Activated naive CD4-positive, alpha-beta T cell treated with Interleukin-2 at 50 U/mL for 16 hours (primary cell): ENCODE measurements at places on chromosomes 6 and 20.

DNA sequence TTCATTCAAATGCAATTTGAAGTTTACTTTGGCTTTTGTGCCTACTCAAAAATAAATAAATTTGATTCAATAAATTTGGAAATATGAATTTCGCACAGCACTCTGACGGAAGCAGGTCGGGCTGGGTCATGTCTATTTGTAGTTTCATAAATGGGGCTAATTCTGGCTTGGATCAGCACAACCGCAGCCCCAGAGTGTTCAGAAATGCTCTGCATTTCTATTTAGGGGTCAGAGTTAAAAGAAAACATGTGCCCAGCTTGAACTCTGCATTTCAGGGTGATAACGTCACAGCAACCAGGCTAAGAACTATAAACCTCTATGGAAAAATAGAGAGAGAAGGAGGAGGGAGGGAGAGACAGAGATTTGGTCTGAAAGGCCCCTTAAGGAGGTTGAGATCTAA lies 480.9 kb upstream of the NOX3 start:
- DNase-seq, result no peak

- DNase-seq, result no peak
These were observed 113.0 kb downstream of the PLEKHG1 start for GRCh38 chr6:150712505-150713252.

DNA sequence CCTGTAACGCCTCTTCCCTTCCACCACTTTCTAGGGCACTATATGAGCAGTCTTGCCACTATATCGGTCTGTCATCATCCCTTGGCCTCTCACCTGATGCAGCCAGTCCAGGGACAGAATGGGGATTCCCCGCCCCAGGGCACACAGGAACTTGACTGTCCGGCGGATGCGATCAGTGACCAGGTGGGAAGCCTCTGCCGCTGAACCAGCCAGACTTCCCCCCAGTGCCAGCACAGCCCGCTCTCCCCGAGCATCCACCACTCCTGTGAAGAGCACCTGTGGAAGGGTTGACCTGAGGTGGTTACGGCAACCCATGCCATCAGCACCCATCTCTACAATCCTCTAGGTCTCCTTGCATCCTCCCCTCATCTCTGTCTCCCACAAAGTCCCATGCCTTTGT lies 12.2 kb upstream of the NRM start:
- no peak for DNase-seq

DNA sequence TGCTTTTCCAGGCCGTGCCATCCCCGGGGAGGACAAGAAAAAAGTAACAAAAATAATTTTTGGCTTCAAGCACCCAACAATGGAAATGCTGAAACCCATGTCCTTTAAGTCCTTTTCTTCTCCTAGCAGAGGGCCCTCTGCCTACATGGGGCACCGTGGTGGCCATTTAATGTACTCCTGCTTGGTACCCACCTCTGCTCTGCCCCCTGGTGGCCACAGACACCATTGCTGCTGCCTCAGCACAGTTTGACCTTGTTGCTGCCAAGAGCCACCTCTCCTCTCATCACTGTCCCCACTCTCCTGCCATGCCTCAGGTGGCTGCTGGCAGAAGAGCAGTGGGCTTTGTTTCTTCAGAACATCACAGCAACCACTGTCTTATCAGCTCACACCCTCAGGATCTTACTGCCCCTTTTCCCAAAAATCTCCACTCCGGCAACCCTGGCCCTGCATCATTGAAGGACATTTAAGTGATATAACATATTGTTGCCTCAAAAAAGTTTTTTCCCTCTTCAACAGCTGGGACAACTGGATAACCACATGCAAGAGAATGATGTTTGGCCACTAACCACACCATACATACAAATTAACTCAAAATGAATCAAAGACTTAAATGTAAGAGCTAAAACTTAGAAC lies 12.9 kb upstream of the ARMC2 start:
- DNase-seq, result peak; percentile 87

DNA sequence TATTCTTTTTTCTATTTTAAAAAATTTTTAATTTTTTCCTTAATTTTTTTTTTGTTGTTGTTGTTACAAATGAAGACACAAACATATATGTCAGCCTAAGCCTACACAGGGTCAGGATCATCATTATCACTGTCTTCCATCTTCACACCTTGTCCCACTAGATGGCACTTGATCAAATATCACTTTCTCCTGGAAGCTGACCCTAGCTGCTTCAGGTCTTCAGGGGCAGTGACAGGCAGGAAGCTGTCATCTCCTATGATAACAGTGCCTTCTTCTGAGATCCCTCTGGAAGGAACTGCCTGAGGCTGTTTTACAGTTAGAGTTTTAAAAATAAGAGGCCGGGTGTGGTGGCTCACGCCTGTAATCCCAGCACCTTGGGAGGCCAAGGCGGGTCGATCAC lies 70.2 kb upstream of the EEF1E1 start:
- no peak for DNase-seq

DNA sequence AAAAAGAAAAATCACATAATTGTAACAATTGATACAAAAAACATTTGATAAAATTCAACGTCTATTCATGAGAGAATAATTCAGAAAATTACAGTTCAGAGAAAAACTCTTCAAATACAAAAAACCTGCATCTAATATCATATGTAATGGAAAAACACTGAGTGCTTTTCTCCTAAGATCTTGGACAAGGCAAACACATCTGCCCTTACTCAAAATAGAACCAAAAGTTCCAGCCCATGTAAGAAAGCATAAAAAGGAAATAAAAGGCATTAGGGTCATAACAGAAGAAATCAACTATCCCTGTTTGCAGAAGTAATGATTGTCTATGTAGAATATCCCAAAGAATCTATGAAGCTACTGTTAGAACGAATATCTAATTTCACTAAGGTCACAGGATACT lies 721.4 kb downstream of the RFPL4B start:
- no peak for DNase-seq

- DNase-seq, result no peak
These were observed 64.3 kb downstream of the EDN1 start for GRCh38 chr6:12354499-12354898.

DNA sequence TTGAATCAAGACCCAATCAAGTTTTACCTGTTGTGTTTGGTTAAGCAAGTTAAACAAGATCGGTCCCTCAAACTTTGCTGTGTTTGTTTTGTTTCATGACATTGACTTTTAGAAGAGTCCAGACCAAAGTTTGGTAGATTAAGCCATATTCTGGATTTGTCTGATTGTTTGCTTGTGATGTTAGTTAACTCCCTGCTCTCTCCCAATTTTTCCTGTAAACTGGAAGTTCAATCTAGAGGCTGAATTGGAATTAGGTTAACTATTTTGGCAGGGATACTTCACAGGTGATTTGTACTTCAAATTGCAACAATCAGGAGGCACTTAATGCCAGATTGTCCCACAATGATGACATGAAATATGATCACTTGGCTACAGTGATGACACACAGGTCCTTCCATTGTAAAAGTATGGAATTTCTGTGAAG lies 13.6 kb upstream of the SH3BGRL2 start:
- no peak for DNase-seq
